ENCODE measurements at places on chromosomes 6 and 20.

GRCh38 chr6:118617417-118617816 lies 34.0 kb downstream of the CEP85L start:
- DNase-seq = no peak

GRCh38 chr6:130138909-130139242 lies 83.9 kb downstream of the SAMD3 start:
- no peak for DNase-seq

DNA sequence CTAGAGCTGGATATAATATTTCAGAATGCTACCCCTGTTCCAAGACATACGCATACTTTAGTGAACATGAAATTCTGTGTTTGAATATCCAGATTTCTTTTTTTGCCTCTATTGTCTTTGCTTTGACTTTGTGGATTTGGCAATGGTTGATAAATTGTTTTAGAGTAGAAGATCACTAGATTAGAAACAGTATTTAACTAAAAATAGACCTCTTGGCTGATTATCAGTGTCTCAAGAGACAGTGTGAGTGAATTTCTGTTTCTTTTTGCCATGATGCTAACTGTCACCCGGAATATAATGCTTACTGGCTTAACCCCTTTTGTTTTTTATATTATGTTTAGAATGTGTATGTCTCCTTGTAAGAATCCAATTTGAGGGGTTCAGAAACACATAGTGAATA lies 102.5 kb downstream of the PLCB1 start:
- DNase-seq = no peak

DNA sequence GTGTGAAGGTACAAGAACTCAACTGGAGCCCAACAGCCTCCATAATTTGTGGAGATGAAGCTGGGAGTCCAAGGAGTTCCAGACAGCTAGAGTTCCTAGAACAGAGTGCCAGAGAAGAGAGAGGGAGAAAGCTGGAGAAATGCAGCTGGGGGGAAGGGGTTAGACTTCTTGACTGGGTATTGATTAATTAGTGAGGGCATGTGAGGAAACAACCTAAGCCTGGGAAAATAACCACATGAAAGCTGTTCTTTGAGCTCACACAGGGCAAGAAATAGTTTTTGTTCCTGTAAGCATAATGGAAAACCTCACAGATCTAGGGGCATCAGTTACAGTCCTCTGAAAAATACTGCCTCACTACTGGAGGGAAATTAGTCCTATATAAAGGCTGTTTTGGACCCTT lies 230.5 kb upstream of the FKBP1C start:
- DNase-seq = no peak

DNA sequence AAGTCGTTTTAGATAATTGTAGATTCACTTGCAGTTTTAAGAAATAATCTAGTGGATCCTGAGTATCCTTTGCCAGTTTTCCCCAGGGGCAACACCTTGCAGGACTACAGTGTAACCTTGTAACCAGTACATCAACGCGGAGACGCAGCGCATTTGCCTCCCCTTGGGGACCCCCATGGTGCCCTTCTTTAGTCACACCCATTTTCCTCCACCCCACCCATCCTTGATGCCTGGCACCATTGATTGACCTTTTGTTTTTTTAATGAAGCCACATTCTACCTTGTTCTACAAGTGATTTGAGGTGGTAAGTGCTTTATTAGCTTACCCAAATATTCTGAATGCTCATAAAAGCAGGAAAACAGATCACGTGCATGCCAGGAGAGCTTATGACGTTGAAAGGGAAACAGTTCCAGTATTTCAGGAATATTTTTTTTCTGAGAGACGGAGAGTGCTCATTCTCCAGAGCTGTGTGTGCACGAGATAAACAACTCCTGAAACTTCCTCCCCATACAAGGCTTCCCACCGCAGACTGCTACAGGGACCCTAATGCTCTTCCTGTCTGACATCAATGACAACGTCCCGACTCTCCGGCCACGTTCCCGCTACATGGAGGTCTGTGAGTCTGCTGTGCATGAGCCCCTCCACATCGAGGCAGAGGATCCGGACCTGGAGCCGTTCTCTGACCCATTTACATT lies 35.7 kb downstream of the CDH26 start:
- no peak for DNase-seq

Data from type B pancreatic cell (in vitro differentiated cells).